Stimulated activated CD4-positive, alpha-beta T cell treated with anti-CD3 and anti-CD28 coated beads, Interleukin-1b, Interleukin-23, amount 100 ng/mL, for 24 hours (primary cell): ENCODE measurements at places on chromosomes 5 and 9.

GRCh38 chr5:136712628-136713027, 347.3 kb upstream of the TRPC7 start:
- DNase-seq, result no peak

- no peak for DNase-seq
Observed at GRCh38 chr9:24961762-24962161, 416.1 kb upstream of the IZUMO3 start.

GRCh38 chr5:151724360-151724759, 34.1 kb downstream of the ATOX1 start:
- no peak for DNase-seq

- no peak for DNase-seq
Observed at GRCh38 chr9:110452227-110452801, 114.7 kb upstream of the TXNDC8 start.

DNA sequence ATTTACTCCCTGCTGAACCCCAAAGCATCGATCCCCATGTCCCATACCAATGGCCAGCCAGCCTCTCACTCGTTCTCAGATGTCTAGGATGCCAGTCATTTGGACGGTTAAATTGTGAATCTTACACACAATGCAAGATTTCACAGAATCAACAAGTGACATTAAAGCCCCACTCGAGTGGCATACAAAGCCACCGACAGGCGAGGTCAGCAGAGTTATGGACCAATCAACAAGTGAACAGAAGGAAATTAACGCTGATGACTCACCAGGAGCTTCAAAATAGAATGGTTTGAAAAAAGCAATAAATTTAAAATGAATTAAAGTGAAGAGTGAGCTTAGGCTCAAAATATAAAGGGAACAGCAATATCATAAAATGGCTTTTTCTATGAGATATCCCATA, 8.2 kb upstream of the RUFY1 start:
- no peak for DNase-seq

DNA sequence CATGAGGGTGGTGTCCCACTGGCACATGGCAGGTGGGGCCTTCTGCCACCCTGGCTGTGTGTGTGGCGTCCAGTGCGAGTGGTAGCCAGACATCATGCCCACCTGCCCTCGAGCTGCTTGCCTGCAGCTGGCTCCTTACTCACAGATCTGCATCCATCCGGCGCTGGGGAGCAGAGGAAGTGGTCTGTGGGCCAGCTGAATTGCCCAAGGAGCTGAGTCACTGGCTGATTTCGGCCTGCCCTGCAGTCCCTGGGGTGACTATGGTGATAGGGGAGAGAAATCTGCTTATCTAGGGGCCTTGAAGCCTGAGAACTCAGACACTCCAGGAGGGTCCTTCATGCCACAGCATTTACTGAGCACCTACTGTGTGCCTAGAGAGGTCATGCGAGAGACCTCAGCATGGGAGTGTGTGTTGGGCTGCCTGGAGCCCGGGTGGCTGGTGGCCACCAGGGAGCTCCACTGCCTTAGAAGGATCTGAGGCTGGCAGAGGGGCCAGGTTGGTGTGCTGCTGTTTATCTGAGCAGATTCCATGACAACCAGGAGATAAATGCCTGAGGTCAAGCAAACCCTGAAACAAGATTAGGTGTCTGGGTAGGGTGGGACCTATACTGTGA, 57.1 kb downstream of the SLC22A5 start:
- no peak for DNase-seq

DNA sequence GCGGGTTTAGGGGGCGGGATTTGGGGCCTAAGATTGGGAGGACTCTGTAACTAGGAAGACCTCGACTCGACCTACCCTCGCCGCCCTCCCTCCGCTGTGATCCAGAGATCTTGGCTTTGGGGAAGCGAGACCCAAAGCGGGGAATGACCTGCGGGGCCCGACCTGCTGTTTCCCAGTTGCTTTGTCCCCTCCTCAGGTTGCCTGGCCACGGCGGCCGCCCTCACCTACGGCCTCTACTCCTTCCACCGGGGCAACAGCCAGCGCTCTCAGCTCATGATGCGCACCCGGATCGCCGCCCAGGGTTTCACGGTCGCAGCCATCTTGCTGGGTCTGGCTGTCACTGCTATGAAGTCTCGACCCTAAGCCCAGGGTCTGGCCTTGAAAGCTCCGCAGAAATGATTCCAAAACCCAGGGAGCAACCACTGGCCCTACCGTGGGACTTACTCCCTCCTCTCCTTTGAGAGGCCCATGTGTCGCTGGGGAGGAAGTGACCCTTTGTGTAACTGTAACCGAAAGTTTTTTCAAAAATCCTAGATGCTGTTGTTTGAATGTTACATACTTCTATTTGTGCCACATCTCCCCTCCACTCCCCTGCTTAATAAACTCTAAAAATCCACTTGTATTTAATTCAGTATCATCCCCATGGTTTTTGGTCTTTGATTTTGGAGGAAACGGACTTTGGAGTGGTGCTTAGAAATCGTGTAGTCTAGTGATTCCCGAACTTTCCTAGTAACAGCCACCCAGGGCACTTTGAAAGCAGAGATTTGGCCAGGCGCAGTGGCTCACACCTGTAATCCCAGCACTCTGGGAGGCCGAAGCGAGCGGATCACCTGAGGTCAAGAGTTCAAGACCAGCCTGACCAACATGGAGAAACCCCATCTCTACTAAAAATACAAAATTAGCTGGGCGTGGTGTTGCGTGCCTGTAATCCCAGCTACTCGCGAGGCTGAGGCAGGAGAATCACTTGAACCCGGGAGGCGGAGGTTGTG, 878 bp downstream of the HIGD2A start:
- no peak for DNase-seq

- DNase-seq, result no peak
Observed at GRCh38 chr5:133399247-133399891, 213.0 kb downstream of the FSTL4 start.

DNA sequence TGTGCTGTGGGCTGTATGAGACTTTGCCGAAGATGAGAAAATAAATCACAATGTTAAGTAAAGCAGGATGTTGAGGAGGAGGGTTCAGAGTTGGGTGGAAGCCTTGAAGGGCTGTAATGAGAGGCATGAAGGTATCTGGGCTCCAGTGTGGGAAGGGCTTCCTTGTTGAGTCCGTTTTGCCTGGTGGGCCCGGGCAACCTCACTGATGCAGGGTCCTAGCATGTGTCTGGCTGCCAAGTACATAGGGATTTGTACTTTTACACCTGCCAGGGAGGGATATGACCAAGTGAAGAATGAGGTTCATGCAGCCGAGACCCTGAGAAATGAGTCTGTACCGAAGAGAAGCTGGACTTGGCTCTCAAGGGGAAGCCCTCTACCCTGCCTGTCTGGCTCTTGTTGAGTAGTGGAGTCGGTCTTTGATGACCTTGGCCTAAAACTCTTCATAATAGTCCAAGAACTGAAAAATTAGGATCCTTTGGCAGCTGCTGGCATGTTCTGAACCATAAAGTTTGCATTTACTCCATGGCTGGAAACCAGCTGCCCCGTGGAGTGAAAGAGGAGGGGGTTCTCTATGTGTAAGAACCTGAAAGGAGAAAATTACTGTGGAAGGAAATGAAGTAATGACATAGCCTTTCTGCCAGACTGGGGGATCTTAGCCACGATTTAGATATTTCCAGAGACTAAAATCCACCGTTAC, 59.0 kb upstream of the DPYSL3 start:
- no peak for DNase-seq

DNA sequence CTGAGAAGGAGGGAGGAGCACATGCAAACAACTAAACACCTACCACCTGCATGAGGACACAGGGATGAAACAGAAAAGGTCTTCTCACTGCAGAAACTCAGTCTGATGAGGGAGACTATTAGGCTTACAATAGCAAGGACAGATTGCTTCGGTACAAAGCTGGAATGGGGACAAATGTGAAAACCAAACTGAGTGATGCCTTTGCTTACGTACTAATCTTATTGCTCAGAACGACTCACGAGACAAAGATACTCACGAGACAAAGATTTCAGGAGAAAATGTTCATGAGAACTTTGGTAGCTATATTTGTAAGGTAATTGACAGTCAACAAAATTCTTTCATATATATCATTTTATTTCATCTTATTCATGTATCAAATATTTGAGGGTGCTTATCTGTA, 71.9 kb upstream of the TAF1L start:
- DNase-seq, result no peak

- no peak for DNase-seq
Observed at GRCh38 chr5:28301712-28302111, 1263.3 kb upstream of the CDH9 start.
